ENCODE measurements at places on chromosomes 2 and 18.
A peak's percentile ranks its signal among the peaks of the same experiment; 100 is the strongest.

DNA sequence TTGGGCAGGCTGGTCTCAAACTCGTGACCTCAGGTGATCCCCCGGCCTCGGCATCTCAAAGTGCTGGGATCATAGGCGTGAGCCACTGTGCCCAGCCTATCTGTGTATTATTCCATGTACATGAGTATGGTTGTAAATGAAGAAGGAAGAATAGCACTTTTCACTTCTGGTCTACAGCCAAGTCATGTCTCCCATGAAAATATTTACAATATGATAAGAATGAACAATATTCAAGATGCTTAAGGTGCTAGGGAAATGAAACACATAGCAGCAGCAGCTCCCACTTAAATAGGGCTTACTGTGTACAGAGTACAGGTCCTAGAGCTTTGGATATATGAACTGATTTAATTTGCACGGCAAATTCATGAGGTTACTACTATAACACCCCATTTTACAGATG, 70.3 kb upstream of the COL5A2 start:
- DNase-seq, result no peak

GRCh38 chr2:107062173-107062572, 176.2 kb upstream of the ST6GAL2 start:
- no peak for DNase-seq

- DNase-seq, result peak; percentile 54
These were observed 72.6 kb downstream of the TXNL1 start for GRCh38 chr18:56565551-56566345.

- no peak for DNase-seq
These were observed 619 bp upstream of the FAM168B start for GRCh38 chr2:131093696-131094462.

DNA sequence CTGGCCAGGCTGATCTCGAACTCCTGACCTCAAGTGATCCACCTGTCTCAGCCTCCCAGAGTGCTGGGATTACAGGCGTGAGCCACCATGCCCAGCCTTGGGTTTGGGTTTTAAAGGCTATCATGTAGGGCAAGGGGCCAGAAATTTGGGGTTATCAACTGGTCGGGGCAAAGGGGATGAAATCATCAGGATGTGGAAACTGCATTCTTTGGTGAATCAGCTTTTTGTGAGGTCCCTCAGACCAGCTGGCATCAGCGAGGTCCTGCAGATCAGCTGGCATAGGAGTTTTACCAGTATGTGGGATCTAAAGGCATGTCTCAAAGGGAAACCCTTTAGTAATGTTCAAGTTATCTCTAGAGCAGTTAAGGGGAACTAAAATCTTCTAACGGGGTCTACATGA, 6.4 kb upstream of the GEMIN6 start:
- peak; percentile 38 for DNase-seq

DNA sequence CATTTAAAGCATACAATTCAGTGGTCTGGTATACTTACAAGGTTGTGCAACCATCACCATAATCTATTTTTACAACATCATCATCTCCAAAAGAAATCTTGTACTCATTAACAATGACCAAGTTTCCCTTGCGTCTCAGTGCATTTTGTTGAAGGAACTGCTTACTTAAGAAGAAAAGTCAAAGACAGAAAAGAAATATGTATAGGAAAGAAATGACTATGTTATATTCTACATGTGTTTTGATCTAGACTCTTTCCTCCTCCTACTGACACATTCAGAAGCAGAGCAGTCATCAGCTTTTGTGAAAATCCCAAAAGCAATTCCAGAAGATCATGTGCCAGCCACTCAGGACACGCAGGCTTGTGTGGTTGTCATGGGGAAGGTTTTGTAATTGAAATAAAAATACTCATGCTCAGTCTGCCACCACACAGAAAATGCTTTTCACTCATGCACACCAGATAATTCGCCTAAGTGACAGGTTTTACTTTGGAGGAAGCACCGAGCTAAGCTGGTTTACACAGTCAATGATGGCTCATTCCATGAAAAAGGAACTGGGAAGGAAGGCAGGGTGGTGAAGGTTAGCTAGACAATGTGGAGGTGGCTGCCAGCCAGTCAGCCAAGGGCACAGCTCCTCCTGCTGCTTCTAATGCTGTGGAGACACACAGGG, 158.5 kb upstream of the REV1 start:
- peak; percentile 49 for DNase-seq

- no peak for DNase-seq
These were observed 13.8 kb upstream of the PCBP1 start for GRCh38 chr2:70073493-70073892.

GRCh38 chr2:233934524-233934923, 17.4 kb downstream of the TRPM8 start:
- DNase-seq, result no peak

GRCh38 chr2:66189553-66189952, 245.4 kb upstream of the MEIS1 start:
- peak; percentile 23 for DNase-seq

GRCh38 chr18:2897448-2898185, 50.8 kb downstream of the EMILIN2 start:
- DNase-seq, result no peak

DNA sequence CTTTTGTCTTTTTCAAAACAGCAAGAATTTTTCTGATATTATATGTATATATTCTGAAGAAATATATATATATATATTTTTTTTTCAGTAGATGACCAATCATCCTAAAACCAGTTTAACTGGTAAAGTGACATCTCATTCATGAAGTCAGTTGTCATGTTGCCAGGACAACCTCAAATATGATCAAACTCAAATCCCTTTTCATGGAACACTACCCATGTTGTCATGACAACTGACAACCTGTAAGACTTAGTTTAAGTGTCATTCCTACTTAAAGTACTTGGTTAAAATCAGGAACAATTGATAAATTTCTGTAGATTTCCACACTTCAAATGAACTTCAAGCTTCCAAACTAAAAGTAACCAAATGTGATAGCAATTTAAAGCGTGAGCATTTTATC, 101.8 kb upstream of the ERBB4 start:
- DNase-seq, result no peak

DNA sequence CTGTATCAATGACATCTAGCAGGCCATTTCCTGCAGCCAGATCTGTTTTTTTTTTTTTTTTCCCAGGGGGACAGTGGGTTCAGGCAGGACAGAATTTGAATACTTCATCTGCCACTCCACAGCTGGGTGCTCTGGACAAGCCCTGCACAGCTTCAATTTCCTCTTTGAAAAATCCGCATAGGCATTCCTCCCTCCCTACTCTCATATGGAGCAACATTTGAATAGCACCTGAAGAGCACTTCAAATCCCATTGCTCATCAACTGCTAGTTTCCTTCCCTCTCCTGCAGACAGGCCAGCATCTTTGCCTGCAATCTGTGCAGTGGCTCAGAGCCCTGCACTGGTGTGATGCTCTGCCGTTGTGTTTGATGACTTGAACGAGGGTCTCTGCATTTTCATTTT, 326.3 kb downstream of the TSN start:
- no peak for DNase-seq

GRCh38 chr2:220096406-220096805, 469.0 kb downstream of the SLC4A3 start:
- no peak for DNase-seq

GRCh38 chr2:6887751-6888192, 10.2 kb downstream of the RSAD2 start:
- DNase-seq, result no peak

GRCh38 chr2:163667064-163667887, 68.5 kb downstream of the FIGN start:
- no peak for DNase-seq

- no peak for DNase-seq
These were observed 11.0 kb downstream of the CROCC2 start for GRCh38 chr2:240917009-240917683.

GRCh38 chr2:147623328-147623727, 221.5 kb upstream of the ACVR2A start:
- DNase-seq, result no peak

GRCh38 chr2:661360-661635, 15.9 kb downstream of the TMEM18 start:
- no peak for DNase-seq

GRCh38 chr2:45736757-45737704, 85.6 kb downstream of the PRKCE start:
- no peak for DNase-seq

DNA sequence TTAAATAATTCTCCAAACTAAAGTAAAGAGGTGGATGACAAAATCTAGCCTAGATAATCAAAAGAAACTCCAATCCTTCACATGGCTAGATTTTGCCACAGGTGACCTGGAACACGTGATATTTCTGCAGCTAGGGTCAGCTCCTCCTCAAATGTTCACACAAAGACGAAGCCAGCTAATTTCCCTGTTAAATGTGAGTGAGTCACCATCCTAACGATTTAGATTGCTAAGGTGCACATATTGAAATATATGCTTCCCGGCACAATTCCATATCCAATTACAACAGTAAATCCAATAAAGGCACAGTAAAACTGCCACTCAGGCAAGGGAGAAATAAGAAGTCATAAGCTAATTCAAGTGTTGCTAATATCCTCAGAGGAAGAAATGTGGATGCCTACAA, 28.7 kb downstream of the IKZF2 start:
- no peak for DNase-seq

GRCh38 chr2:47067788-47068407, 87.2 kb downstream of the STPG4 start:
- no peak for DNase-seq

GRCh38 chr18:26127786-26128185, 5.9 kb upstream of the PSMA8 start:
- DNase-seq, result no peak

- DNase-seq, result peak; percentile 32
These were observed 2.1 kb downstream of the PDIA6 start for GRCh38 chr2:10810202-10811161.

DNA sequence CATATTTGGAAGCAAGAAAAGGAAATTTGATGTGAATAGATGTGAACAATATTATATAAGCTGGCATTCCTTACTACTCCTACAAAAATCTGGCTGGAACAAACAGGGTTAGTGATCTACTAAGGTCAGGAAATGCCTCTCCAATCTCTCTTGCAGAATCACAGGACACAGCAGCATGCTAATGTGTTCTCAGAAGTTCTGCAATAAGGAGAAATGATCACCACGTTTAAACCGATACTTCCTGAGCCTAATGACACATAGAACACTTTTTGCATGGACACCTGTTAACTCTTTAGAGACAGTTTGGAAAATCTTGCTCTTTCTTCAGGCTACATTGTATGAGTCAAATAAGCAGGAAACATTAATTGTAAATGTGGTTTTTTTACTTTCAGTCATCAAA, 89.6 kb upstream of the MAP3K20 start:
- DNase-seq, result peak; percentile 21

- no peak for DNase-seq
These were observed 23.7 kb downstream of the PGAP1 start for GRCh38 chr2:196902828-196903227.

DNA sequence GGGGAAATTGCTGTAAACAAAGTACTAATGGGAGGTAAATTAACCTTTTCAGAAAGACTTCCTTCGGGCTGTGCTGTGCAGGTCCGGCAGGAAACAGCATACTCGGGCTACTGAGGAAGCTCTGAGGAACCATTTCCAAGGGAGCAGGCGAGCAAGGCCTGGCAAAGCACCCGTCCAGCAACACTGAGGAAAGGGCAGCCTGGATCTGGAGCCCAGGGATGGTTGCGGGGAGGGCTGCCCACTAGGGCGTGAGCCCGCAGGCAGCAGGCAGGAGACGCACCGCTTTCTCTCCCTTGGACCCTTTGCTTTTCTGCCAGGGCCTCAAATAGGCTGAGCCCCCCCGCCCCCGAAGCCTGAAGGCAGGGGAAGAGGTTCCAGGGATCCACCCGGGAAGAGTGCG, 89.5 kb downstream of the SOX11 start:
- no peak for DNase-seq

GRCh38 chr2:15745907-15746702, 154.4 kb downstream of the DDX1 start:
- no peak for DNase-seq

GRCh38 chr2:24332791-24333540, 27.4 kb downstream of the ITSN2 start:
- DNase-seq, result no peak

DNA sequence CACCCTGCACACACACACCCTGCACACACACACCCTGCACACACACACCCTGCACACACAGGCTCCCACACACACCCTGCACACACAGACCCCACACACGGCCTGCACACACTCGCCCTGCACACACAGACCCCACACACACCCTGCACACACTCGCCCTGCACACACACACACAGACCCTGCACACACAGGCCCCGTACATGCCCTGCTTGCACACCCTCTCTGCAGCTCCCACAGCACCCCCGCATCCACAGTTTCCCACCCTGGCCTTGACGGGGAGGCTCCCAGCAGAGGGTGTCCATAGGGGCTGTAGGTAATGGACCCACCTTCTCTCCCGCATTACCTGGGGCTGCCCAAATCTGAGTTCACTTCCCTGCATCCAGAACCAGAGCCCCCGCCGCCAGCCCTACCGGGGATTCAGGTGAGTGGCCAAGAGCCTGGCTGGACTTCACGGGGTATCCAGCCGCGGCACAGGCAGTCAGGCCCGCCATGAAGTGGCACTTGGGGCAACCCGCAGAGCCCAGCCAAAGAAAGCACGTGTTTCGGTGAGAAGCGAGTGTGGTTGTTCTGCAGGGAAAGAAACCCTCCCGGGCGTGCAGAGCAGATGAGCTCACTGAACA, 88.6 kb upstream of the GPC1 start:
- DNase-seq, result no peak

GRCh38 chr2:151522556-151522955, 112.9 kb downstream of the RIF1 start:
- DNase-seq, result no peak

GRCh38 chr18:27922780-27923179, 254.2 kb downstream of the CDH2 start:
- no peak for DNase-seq

DNA sequence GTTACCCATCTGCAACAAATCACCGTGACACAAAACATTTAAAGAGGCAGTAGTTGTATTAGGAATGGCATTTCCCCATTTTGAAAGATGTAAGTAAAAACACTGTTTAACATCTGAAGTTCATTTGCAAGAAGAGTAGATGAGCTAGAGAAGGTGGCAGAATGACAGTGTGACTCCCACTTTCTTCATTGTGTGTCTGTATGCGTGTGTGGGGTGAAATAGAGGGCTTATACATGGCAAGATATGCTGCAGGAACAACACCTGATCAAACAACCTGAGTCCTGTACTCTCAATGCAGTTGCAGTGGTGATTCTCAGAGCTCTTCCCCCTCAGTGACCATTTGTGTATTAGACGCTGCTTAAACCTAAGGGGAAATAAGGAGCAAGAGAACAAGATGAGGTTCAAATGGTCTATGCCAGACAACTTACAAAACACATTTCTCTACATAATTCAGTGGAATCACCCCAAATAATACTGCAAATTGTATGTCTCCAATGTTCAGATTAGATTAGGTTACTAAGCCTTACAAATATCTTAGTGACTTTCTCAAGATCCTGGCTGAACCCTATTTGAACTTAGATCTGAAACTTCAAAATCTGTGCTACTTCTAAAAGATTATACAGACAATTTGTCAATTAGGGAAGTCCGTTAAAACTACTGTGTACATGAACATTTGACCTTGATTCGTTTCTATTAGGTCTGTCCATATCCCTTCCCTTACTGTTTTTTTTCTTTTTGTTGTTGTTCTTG, 230.1 kb downstream of the LRRTM1 start:
- no peak for DNase-seq

All from suppressor macrophage treated with lipopolysaccharide for 4 hours (primary cell).